ENCODE measurements at places on chromosomes 1 and 21.

DNA sequence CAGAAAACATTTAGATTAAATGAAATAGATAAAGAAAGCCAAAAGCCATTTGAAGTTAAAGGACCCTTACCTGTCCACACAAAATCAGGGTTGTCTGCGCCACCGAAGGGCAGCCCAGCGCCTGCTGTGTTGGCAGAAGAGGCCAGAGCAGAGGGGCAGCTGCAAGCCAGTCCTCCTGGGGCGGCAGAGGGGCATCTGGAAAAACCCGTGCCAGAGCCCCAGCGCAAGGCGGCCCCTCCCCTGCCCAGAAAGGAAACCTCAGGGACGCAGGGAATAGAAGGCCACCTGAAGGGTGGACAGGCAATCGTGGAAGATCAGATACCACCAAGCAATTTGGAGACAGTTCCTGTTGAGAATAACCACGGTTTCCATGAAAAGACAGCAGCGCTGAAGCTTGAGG is 10.7 kb downstream of the NDUFV3 start:
- no peak for DNase-seq

- DNase-seq: no peak
These were observed 7.8 kb upstream of the CDC20 start for GRCh38 chr1:43350976-43351375.

DNA sequence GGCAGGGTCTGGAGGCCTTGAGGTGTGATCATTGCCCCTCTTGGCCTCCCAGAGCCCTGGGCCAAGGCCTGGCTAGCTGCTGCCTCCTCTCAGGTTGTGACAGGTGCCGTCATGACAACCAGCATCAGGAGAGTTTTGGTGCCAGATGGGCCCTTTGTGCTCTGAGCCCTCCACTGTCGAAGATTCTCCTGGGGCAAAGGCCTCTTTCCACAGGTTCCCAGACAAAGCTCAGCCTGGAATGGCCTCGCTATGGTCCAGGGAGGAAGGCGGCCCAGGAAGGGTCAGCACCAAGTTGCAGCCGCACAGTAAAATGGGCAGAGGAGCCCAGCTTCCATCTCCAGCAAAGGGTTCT is 78.4 kb downstream of the ALPL start:
- DNase-seq: no peak

DNA sequence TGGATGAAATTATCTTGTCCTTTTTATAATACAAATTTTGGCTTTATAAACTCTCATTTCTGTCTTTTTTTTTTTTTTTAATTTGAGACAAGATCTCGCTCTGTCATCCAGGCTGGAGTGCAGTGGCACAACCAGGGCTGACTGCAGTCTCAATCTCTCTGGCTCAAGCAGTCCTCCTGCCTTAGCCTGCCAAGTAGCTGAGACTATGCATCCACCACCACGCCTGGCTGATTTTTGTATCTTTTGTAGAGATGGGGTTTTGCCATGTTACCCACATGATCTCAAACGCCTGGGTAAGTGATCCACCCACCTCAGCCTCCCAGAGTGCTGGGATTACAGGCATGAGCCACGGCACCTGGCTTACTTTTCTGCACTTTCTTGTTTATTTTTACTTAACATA is 7.5 kb downstream of the TOR1AIP1 start:
- DNase-seq: no peak

- DNase-seq: no peak
These were observed 57.0 kb downstream of the HSPG2 start for GRCh38 chr1:21879928-21880618.

DNA sequence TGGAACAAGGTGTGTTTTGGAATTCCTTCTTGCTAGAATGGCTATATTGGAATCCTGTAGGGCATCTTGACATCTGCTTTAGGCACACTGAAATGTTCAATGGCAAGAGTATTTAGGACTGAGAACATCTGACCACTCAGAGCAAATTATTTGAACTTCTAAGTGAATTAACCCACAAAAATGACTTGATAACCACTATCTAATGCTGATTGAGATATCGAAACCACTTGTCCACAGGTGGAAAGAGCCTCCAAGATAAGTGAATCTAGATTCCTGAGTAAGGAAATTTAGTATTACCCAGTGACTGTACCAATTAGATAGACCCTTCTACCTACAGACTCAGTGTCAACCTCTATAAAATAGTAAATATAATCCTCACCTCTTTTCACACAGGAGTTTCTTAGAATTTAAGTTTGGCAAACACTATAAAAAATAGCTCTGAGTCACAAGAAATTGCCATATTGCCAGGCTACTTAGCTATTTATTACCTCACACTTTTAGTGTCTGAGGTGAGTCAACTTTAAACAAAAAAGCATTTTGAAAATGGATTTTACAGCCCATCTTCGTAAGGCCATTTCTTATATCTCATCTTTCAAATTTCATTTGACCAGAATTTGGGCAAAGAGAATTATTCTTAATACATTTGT is 421.8 kb downstream of the PTBP2 start:
- no peak for DNase-seq

DNA sequence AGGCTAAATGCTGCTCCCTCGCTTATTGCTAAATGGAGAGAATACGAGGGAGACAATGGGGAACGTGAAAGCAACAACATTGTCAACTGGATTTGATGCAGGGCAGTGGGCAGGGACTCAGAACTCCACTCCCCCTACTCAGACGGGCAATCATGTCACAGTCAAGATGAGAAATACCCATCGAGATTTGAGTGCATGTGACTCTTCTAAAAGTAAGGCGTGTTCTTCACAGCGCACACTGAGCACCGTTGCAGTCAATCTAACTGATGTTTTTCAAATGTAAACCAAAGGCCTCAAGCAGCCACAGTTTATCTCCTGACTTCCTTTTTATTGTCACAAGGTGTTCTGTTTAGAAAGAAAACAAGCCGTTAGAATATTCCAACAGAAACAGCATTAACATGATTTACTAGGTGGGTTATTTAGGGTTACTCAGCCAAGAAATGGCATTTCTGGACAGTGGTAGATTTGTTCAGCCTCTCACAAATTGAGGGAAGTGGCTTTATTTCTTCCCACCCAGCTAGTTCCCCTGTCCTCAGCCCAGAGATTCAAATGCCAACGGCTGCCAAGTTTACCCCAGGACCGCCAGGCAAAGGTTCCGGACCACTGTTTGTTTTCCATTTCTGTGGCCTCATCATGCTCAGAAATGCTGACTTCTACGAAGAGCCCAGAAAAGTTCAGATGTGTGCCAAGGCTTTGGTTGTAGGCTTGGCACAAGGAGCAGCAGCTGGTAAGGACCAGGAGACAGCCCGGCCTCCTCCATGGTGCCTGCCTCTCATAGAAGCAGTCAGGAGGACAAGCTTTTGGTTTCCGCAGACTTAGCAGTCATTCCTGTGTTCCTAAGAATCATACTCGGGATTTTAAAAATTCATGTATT is 171.4 kb downstream of the KIF26B start:
- DNase-seq: no peak

DNA sequence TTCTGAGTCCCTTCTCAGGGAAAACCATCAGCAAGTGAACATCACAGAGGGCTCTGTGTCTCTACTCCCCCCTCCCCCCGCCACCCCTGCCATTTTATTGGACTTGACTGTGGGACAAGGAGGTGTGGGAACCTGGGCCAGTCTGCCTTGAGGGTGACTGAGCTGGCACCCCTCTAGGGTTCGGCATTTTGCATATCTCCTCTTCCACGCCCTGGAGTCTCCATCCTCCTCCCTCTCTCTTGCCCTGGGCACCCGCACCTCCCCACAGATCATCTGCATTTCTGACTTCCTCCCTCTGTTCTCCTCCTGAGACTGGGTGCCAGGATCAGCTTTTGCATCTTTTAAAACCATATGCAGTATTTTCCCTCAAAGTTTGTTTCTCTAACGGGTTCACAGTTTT is 107.1 kb upstream of the ERRFI1 start:
- no peak for DNase-seq

DNA sequence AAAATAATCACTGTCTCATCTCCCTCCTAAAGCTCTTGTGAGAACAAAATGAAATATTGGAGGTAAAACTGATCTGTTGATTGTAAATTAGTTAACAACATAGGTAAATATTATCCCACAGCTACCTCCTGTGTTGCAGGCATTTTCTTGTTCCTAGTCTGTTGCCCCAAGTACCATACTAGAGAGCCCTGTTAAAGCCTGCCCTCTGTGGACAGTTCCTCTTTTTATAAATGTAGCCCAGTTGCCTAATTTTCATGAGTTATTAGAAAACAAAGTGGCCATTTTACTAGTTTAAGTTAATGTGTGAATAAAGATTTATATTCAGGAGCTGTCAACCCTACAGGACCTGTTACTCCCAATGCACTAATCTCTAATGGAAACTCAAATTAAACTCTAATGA is 180.0 kb upstream of the KCND3 start:
- no peak for DNase-seq

- DNase-seq: no peak
These were observed 92.1 kb upstream of the C1orf174 start for GRCh38 chr1:3992103-3992556.

DNA sequence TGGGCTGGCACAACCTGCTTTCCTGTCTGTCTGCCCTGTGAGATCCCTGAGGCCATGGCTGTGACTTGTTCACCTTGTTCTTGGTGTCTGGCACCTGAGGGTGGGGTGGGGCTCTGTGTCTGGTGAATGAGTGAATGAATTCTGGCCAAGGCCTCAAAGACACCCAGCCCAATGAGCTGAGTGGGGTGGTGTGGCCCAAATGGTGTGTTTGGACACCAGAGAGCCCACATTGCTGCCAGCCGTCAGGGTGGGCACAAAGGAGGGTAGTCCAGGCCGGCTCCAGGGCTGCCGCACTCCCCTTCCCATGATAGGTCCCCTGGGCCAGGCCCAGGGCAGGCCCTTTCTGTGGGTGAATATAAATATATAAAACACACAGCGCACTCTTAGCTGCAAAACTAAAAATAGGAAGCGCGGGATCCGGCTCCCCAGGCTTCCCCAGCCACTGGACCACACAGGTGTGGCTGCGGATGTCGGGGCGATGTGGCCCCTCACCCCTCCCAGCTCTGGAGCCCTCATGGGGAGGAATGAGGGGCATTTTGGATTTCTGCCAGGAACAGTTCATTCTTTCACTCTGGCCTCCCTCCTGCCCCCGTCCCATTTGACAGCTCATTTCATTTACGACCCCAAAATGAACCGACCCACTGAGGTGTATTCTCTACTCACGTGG is 33.3 kb downstream of the RUNX3 start:
- DNase-seq: no peak

DNA sequence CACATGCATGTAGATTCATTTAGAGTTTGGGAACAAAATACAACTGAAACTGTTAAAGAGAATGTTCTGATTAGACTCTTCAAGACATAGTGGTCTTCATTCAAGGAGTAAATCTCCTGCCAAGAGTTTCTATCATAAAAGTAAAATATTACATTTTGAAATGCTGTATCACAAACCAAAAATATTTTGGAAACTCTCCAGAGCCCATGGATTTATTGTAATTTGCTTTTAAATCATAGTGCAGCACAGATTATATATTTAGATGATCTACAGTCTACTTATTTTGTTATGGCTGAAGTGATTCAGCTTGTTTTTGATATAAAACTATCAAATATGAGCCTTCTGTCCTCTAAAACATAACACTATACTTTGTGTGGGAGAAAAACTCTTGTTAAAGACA is 105.3 kb downstream of the DISP1 start:
- DNase-seq: no peak

- DNase-seq: peak; percentile 84
These were observed 3.0 kb downstream of the PEAR1 start for GRCh38 chr1:156896490-156897033.

DNA sequence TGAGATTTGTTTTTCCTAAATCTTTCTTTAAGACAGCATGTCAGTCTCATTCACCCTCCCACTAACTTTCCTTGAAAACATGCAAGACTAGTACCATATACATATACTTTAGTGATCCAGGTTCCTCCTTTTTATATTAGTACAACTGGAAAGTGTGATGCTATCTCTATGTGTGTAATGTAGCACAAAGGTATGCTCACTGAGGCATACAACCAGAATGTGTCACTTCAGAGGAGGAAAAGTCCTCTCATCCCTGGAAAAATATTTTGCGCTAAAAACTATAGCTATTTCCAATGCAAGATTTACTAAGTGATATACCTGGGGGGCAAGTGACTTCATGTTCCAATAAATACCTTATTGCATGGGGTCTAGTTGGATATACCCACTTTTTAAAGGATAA is 45.9 kb downstream of the BARHL2 start:
- DNase-seq: no peak

GRCh38 chr21:35204850-35205541 is 155.9 kb upstream of the RUNX1 start:
- DNase-seq: no peak

- peak; percentile 31 for DNase-seq
These were observed 4.7 kb downstream of the SZRD1 start for GRCh38 chr1:16371725-16372124.

DNA sequence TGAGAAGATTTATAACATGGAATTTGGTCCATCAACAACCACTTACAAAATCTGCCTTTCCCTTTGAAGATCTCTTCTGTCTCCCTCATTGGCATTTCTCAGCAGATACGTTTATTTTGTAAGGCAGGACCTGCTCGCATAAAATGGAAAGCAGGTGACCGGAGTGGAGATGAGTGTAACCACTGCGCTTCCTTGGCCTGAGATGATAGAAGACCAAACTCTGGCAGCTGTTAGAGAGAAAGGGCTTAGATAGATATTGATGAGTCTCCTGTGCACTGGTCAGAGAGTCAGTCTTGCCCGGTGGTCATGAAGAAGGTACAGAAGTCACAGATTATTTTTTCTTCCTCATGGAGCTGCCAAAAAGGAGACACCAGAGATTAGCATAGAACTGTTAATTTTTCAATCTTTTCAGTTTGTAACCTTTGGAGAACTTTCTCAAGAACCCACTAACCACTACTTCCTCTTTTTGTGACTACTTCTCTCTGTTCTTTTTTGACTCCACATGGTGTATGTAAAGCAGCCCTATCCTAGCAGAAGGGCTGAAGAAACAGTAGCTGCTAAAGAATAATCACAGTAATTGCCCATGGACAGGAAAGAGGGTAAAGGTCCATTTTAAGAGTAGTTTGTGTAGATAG is 47.6 kb downstream of the FCRL3 start:
- DNase-seq: no peak

GRCh38 chr1:109826930-109827349 is 63.2 kb upstream of the EPS8L3 start:
- DNase-seq: no peak

DNA sequence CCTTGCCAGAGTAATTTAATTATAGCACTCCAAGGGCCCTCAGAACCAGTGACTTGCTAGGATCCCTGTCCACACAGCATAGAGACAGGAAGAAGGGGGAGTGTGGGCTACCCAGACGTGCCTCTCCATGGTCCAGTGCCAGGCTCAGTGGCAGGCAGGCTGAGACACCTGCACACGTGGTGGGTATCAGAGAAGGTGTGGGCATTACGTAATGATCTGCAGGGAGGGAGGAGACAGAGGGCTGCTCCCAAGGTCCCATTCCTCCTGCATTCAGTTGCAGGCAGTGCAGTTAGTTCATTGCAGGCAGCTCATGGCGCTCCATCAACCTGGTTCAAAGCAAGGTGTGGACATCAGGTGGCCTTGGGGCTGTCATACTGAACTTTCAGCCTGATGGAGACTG is 49.9 kb downstream of the C8B start:
- DNase-seq: no peak

GRCh38 chr1:78375996-78376395 is 114.8 kb upstream of the PTGFR start:
- DNase-seq: no peak

Data from kidney epithelial cell (primary cell).